Fibroblast of the aortic adventitia (primary cell): ENCODE measurements at places on chromosomes 7 and 10. TPM values are rescaled to one million over a fixed set of nuclear protein-coding genes. Genes with fewer than 3 reads are reported as not detected.

SRGN gene
- 65.8 and 127 TPM in 2 replicates for total RNA-seq

DNA sequence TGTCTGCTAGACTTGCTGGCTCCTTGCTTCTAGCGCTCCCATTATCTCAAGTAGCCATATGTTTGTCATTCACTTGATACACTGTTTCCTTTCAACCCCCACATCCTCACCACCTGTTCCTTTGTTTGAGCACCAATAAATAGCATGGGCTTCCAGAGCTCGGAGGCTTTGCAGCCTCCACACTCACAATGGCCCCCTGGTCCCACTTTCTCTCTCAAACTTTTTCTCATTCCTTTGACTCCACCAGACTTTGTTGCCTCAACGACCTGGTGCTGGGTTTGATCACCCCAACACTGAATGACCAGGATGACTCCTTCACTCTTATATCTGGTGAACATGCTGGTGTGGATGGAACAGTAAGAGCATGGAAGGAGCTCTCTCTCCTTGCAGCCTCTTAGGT, 114.5 kb upstream of the TRIM24 start:
- no peak for DNase-seq

DNA sequence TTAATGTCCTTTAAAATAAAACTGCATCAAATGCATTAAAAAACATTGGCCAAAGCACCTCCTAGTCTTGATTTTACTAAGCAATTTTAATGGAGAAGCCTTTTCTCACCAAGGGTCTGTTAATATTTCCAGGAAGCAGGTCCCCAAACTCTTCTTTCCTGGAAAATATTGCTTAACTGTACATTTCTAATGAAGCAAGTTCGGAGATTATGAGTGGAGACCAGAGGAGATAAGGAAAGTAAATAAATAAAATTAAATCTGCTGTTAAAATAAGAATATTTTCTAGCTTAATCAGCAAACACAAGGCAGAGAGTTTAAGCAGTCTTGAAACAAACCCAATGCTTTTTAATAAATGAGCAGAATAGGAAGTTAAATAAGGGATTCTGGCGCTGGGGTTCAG, 322.4 kb downstream of the PTEN start:
- DNase-seq = no peak

PON2 gene
- 30.0 and 52.5 TPM in 2 replicates for total RNA-seq

ENTPD1 gene
- 0.09 and 0.16 TPM in 2 replicates for total RNA-seq

GRID1 gene
- total RNA-seq = not detected in 2 replicates

DNA sequence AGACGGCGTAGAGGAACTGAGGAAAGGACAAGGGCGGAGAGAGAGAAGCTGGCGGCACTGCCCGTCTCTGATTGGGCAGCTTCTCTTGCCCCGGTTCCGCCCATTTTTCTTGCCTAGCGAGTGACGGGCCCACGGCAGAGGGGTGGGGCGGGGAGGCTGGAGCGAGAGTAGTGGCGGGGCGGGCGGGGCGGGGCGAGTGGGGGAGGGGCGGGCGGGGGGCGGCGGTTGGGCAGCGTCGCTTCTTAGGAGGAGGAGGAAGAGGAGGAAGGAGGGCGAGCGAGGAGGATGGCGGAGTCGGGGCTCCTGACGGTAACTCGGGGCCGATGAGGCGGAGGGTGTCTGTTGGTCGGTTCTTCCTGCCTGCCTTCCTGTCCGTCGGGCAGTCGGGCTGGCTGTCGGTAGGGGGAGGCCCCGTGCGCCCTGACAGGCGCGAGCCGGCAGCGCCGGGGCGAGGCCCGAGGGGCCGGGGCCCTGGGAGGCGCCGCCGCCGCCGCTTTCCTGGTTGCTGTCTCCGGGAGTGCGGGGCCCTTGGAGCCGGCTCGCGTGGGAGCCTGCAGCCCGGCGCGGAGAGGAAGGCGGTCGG, at the start of gene SHOC2:
SHOC2 (plus strand) TSS at position 256 of the 583 bp plus-strand sequence. CDS start 44,755 bp downstream, outside the sequence.
- no peak for DNase-seq

CCDC146 gene
- total RNA-seq = 1.4 and 2.0 TPM in 2 replicates

DNA sequence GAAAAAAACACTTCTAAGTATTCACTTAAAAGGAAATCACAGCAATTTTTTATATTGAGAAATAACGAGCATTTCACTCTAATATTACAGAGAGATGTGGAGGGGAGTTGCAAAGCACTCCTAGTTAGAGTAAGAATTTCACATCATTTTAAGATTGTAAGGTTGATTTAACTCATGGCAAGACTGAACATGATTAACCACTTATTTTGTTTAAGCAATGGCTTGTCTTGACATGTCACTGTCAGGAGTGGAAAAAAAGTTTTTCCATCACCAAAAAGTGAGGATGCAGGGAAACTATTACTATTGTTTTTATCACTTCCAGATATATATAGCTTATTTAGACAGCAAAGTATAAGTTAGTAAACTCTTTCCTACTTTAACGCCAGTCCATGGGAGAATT, 27.1 kb downstream of the CD36 start:
- DNase-seq = no peak

NPSR1 gene
- total RNA-seq = not detected in 2 replicates

SPDYE2B gene
- 0.16 TPM in 1 of 2 replicates, not detected in the other for total RNA-seq

GRCh38 chr10:12629767-12630165, 280.4 kb downstream of the CAMK1D start:
- no peak for DNase-seq

DNA sequence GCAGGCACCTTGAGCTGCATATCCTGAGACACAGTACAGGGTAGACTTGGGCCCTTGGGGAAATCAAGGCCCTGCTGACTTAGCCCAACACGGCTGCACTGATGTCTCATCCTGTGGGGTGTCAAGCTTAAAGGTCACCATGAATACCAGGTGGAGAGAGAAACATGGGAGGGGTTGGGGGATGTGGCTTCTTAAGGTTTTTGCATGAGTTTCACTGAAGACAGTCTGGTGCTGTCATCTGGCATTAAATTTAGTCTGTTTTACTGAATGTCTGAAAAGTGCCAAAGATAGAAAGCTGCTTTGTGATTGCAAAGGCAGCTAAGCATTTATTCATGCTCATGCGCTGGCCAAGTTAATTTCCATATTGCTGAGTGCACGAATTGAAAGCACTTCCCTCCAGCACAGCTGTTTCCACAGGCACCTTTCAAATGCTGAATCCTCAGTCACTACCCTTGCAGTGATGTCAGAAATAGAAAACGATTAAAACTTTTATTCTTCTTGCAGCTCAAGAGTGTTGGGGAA, 102.1 kb downstream of the OSBPL3 start:
- peak; percentile 39 for DNase-seq

DNA sequence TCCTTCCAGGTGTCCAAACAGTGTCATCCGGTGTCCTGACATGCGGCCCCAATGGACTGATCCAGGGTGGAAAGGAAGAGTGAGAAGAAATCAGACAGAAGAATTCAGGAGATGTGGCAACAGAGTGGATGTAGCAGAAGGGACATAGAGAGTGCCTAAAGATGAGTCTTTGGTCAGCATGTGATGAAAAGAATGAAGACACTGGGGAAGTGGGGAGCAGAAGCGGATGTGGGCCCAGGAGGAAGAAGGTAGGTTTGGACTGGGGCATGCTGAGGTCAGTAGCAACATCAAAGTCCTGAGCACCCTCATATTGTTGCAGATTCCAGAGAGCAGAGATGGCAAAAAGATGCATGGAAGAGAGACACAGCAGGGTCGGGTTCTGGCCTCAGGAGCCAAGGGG, 71.8 kb upstream of the STEAP1B start:
- DNase-seq = no peak

- DNase-seq = no peak
These were observed 286.4 kb upstream of the LRRN3 start for GRCh38 chr7:110804501-110804900.

DNA sequence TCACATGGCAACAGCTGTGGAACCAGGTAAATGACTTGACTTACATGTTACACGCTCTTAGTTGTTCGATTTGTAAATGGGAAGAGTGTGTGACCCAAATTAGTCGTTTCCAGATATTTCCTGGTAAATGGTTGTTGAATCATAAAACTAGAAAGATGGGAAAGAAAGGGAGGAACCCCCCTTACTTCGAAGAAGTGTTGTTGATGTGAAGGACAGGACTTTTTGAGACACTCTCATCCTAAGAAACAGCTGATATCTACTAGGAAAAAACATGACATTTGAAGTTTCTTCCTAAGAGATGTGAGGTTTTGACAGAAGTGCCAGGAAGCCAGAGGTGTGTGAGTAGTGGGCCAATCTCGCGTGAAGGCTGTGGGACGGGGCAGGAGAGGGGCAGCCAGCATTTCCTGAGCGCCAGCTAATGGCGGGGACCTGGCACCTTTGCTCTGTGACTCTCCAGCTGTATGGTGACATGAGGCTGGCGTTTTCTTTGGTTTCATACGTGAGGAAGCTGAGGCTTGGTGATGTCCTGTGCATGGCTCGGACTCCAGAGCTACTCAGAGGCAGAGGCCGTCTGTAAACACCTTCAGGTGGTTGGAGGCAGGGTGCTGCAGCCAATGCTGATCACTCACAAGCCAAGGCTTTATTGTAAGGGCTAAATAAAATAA, 53.7 kb downstream of the IKZF1 start:
- DNase-seq = no peak

SLC26A3 gene
- total RNA-seq = not detected in 2 replicates

GRCh38 chr10:99926925-99927720, 82.6 kb downstream of the DNMBP start:
- peak; percentile 61 for DNase-seq

- DNase-seq = peak; percentile 37
These were observed 293.1 kb downstream of the ARHGAP12 start for GRCh38 chr10:31635415-31636065.

CPA2 gene
- total RNA-seq = not detected in 2 replicates

DNA sequence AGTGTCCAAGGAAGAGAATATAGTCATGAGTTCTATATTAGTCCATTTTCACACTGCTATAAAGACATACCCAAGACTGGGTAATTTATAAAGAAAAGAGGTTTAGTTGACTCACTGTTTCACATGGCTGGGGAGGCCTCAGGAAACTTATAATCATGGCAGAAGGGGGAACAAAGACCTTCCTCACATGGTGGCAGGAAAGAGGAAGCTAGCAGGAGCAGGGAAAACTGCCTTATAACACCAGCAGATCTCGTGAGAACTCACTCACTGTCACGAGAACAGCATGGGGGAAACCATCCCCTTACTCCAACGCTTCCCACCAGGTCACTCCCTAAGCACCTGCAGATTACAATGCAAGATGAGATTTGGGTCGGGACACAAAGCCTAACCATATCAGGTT, 139.0 kb upstream of the ZNF438 start:
- no peak for DNase-seq

NKX6-2 gene
- not detected in 2 replicates for total RNA-seq

DNA sequence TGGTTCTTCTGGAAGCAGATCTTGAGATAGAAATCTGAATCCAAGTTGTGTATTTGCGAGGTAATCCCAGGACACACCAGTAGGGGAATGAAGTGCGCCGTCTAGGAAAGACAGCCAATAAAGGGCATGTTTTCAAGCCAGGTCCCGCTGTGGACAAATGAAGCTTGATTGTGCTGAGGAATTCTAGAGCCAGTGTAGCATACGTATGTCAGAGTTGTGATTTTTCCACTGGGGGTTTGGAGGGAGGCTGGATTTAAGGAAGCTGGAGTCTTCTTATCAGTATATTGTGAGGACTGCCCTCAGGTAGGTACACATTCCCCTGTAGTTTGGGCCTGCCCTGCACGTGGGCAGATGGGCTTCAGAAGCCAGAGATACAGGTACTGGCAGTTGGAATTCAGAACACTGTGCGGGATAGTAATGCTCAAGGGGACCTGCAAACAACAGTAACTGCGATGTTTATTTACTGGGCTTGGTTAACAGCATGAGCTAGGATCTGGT, 50.9 kb downstream of the GALNT11 start:
- peak; percentile 17 for DNase-seq

DNA sequence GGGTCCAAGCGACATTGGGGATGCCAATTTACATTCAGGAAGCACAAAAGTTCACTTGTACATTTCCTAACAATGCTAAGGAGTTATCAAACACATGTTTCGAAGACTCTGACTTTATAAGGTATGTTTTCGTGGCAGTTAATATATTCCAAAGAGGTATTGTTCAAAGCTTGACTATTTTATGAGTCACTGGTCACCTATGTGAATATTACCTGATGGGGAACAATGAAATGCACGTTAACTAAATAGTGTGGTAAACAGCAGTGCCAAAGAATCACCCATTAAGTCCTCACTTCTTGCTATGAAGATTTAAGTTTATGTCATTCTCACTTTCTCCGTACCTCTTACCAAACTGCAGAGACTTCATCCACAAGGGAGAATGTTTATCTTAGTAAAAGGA, 550.2 kb downstream of the SORCS1 start:
- no peak for DNase-seq

DNA sequence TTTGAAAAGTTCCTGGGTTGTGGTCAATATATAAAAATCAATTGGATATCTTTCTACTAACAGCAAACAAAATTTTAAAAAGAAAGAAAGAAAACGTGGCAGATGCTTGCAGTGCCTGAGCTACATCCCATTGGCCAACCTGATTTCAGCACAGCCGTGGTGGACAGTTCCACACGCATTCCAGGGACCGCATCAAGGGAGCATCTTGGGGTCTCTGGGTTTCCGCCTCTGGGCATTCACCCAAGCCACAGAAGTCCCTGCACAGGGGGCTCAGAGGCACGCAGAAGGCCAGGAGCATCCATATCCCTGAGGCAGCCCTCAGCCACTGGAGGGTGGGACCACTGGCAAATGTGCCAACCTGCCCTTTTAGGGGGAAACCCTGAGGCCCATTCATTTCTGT, 254.5 kb upstream of the RNF32 start:
- DNase-seq = no peak
